ENCODE measurements at places on chromosomes 13 and 19.

DNA sequence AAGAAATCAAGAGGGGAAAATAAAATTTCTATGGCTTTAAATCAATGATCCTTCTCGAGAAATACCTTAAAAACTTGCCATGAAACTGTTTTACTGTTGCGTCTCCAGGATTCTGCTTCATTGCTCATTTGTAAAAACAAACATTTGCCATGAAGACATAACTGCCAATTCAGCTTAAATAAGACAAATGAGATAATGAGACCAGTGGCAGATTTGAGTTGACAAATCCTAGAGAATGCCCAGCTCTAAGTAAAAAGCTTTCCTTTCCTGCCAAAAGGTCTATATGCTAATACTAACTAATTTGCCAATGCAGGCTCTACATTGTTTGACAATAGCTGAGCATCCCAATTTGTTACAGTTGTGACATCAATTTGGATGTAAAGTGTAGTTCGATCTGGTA lies 400.5 kb upstream of the PCDH9 start:
- no peak for DNase-seq

GRCh38 chr13:100540621-100541020 lies 48.0 kb downstream of the GGACT start:
- DNase-seq, result no peak

- DNase-seq, result no peak
Observed at GRCh38 chr19:19849056-19849455, 16.6 kb upstream of the ZNF253 start.

GRCh38 chr19:15576526-15577156 lies 38.4 kb upstream of the CYP4F8 start:
- DNase-seq, result no peak

- no peak for DNase-seq
Observed at GRCh38 chr13:20891034-20891433, 11.5 kb downstream of the XPO4 start.

Measured in T-helper 9 cell (primary cell).